ENCODE measurements at places on chromosomes 13 and 19.

DNA sequence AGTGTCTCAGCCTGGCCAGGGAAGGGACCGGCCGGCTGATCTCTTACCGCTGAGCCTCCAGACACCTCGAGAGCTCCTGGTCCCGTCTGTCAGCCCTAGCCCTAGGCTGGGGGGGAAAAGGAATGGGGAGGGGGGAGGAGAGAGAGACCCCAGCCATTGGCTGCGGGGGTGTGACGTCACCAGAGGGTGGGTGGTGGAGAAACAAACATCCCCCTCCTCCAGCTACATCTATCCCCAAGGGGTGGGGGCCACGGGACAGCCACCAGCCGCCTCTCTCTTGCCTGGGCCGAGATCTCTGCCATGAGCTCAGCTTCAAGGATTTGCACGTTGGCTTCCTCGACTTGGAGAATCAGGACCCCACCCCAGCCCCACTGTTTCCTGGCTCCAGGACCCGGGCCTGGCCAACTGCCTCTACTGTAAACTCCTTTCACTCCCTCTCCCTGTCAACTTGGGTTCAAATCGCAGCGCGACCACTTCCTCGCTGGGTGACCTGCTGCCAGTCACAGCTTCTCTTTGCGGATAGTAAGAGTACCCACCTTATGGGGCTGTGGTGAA lies at the start of gene PRX:
Gene PRX, minus strand, starts transcription at position 88 of the 555 bp plus-strand sequence. CDS start 5,446 bp downstream, outside the sequence.
- DNase-seq: no peak

GRCh38 chr19:718991-719512 lies 10.3 kb downstream of the PALM start:
- no peak for DNase-seq

DNA sequence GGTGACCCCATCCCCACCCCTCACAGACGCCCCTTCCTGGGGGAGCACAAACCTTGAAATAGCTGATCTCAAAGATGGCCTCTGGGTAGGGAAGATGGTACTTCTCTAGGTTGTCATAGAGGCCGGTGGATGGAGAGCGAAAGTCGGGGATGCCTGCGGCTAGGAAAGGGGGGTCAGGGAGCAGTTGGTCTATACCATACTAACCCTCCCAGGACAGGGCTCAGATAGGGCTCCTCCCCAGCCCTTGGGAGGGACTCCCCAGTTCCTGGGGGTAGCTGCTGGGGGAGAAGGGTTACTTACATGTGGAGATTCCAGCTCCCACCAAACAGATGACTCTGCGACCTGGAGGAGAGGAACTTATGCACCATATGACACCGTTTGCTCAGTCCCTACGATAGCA lies 9.6 kb downstream of the SIRT2 start:
- no peak for DNase-seq

- no peak for DNase-seq
Measured at GRCh38 chr13:114045113-114045735, 71.3 kb upstream of the C13orf46 start.

DNA sequence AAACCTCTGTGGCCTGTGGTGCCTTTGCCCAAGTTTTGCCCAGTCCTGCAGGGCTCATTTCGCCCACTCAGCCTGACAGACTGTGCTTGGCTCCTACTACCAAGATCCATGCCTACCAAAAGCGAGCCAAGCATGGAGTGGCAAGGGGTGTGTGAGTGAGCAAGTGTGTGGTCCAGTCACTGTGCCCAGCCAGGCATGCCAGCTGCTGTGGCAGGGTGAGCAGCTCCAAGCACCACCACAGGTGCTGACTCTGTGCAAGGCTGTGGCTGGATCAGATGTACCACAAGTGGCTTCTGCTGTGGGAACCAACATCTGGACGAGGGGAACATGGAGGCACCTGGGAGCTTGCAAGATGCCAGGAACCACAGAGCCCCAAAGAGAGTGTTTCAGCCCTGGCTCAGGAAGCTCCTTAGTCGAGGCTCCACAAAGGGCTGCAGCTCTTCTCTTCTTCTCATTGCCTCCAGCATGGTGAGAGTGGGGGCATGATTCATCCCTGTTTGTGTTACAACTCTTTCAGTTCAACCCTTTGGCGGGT lies 1564.2 kb upstream of the MIR17HG start:
- no peak for DNase-seq

DNA sequence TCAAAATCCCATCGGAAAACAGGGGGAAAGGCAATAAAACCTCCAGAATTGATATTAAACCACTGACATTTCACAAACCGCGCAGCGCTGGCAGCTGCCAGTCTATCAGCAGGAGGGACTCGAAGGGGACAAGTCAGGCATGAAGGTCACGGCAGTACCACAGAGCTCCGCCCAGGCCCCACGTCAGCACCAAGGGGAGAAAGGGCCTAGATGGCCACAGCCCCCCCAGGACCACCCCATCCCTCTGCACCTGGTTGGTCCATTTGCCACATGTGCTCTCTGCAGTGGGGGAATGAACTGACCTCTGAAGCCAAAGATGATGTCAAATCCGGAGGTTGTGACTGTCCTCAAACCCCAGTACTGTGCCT lies 9.5 kb upstream of the VSTM2B start:
- DNase-seq: no peak

DNA sequence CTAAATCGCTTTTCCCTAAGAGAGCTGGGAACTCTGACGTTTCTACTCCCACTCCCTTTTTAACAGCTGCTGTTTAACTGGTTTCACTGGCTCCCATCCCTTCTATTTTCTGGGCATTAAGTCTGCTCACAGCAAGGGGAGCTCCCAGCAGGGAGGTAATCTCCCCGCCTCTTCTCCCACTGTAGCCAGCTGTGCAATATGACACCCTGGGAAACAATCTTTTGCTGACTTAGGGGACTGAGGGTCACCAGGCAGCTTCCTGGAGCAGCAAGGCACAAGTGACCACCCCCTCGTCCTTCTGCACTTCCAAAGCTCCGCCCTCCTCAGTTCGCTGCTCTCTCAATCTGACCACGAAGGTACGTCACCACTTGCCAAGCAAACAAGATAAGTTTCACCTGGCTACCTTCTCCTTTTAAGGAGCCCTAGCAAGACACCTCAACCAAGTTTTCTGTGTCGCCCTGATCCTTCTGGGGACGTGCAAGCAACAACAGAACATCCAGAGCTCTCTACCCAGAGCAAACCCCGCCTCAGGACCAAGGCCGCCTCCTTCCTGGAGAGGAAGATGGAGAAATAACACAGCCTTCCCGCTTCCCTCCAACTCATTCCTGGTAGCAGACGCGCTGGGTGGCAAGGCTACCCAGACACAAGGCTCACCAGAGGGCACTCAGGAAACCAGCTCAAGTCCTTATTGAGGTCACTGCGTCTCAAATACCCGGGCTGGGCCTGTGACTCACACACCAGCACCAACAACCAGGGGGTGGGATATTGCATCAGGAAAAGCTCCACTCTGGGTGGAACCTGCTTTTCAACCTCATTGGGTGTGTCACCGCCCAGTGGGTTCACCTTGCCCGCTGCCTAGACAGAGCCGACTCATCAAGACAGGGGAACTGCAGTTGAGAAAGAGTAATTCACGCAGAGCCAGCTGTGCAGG lies 92.4 kb downstream of the STK24 start:
- DNase-seq: peak; percentile 46

DNA sequence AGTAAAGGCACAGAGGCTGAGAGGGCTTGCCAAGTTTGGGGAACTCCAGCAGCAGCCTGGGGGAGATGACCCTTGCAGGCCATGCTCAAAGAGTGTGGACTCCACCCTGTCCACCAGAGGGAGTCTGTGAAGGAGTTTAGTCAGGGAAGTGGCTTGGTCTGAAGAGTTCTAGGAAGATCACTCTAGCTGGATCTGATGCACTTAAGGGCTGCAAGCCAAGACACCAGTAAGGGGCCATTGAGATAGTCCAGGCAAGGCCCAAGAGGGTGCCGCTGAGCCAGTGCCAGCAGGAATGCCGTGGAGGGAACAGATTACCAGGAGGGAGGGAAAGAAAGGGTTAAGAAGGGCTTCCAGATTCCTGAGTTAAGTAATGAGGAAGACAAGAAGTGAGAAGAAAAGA lies 68.7 kb downstream of the ZAR1L start:
- DNase-seq: peak; percentile 40

- DNase-seq: no peak
Measured at GRCh38 chr13:35917942-35918645, 213.1 kb downstream of the DCLK1 start.

DNA sequence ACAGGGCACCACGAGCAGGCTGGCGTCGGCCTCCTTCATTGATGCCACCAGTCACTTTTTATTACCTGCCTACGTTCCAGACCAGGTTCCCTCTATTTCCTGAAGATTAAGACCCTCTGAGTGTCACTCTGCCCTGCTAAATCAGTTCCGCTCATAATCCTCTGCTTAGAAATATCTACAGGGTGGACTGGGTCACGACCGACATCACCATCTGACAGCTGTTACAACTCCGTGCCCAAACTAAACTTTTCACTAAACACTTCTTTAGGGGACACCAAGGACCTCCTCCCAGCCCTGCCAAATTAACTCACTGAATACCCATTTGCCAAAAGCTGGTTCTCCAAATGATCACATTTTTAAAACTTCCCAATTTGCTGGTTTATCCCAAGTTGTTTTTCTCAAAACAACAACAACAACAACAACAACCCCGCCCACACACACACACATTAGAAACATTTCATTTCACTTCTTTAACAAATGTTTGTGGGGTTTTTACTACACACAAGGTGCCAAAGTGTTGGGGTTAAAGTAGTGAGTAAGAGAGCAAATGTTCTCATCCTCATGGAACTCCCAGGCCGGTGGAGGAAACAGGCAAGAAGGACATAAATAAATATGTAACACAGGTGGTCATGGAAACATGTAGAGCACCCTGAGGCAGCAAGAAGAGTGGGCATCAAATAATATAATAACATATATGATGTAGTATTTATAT lies 72.0 kb upstream of the PEG3 start:
- no peak for DNase-seq

DNA sequence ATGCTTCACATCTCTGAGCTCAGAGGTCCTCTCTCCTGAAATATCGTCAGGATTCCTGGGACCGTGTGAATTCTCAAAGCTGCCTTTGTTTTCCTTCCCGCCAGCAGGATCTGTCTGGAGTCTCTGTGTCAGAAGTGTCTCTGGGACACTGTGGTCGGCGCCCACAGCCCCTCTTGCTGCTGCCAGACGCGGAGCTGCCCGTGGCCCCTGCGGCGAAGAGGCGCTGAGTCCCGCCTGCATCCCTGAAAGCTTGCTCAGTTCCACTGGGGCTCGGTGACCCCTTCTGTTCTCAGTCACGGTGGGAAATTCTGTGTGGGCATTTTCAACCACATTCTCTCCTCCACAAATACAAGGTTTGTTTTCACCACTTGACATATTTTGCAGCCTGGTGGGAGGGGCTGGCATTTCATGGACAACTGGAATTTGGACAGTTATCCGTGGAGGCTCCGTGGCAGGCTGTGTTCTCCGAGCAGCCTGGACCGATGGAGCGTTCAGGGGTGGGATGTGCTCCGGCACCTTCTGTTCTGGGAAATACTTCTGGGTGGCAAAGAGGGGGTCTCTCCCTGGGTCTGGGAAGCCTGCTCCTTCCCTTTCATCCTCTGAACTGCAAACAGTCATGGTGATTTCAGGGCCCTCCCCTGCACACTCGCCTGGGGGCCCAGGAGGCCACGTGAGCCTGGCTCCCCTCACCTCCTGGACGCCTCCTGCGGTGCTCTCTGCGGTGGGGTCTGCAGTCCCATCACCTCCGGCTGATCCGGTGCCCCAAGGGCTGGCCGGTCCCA lies 42.6 kb upstream of the GRTP1 start:
- no peak for DNase-seq

GRCh38 chr13:20441879-20442278 lies 83.8 kb downstream of the CRYL1 start:
- DNase-seq: no peak

DNA sequence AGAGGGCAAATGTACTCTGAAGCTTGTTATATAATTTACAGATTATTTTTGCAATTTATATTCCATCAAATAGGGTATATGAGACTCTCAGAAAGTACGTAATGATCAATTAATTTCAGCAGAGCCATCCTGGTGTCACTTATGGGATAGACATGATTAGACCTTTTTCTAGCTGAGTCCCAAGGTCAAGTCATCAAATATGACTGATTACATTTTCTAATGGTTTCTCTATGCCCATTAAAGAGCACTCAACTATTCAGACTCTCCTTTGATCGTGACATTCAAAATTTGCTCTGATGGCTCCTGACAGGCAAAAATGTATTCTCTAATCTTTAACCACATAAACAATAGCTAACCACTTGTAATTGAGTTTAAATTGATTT lies 469.2 kb downstream of the COG6 start:
- no peak for DNase-seq

GRCh38 chr13:51262501-51263211 lies 40.5 kb downstream of the FAM124A start:
- no peak for DNase-seq

GRCh38 chr19:1882786-1883692 lies 2.3 kb downstream of the ABHD17A start:
- no peak for DNase-seq

GRCh38 chr13:47120282-47120681 lies 223.4 kb upstream of the HTR2A start:
- DNase-seq: no peak

GRCh38 chr13:50365408-50366391 lies 350.5 kb downstream of the KCNRG start:
- no peak for DNase-seq

DNA sequence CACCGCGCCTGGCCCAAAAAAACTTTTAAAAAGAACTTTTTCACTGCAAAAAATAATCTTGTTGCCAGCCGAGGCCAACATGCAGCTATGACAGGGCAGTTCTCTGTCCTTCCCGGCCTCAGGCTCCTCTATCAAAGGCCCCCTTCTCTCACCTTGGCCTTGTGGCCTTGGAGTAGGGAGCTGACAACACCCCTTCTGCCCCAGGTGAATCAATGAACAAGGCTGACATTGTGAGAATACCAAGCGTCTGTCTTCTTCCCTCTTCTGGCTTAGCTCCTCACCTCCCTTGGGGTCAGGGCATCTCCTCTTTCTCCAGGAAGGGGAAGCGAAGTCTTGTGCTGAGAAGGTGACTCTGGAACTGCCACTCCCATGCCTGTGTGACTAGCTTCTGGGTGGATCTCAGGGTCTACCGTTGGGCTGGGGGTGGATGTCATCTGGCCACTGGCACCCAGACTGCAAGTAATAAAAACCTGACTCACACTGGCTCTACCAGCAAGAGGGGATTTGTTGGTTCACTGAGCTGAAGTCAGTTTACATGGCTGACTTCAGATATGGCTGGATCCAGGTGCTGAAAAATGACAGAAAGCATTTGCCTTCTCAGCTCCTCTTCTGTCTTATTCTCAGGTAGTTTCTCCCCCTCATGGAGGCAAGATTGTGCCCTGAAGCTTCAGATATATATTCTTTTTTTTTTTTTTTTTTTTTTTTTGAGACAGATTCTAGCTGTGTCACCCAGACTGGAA lies 6.3 kb downstream of the C19orf38 start:
- no peak for DNase-seq

GRCh38 chr13:20035130-20035529 lies 76.6 kb downstream of the ZMYM2 start:
- DNase-seq: no peak

- DNase-seq: no peak
Measured at GRCh38 chr19:28567834-28568233, 645.1 kb downstream of the UQCRFS1 start.

DNA sequence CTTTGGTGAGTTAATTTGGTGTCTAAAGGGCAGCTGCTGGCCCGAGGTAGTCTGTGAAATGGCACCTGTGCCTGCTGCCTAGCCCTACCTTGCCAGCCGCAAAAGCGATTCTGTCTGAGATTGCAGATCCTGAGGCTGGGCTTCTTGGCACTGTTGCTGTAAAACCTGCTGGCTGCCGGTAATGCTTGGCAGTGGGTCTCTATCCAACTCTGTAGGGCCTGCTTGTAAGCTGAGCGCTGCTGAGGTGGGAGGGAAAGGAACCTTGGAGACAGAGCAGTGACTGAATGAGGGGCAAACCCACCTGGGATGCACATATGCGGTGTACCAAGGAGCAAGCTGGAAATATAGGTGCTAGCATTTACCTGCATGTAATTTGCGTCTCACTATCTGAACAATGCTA lies 11.7 kb downstream of the LCP1 start:
- DNase-seq: no peak
